ENCODE measurements at places on chromosomes 7 and 10. TPM values are rescaled to one million over a fixed set of nuclear protein-coding genes. Genes with fewer than 3 reads are reported as not detected.

DNA sequence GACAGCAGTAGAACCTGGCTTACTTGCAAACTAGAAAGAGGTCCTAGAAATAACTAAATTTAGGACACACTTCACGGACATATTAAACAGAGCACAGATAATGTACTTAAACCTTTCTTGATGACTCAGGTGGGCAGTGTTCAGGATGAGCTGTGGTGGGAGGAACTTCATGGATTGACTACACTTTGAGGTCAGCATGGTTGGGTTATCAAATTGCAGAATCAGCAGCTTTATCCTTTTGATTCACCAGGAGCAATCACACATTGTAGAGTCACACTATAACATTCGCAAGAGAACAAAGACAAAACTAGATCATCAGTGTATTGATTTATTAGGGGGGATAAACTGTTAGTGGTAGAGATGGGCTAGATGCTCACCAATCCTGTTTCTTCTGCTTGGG is 38.6 kb upstream of the AGK start:
- DNase-seq = no peak

- no peak for DNase-seq
Observed at GRCh38 chr10:111114758-111115500, 38.1 kb downstream of the ADRA2A start.

C1QL3 gene
- total RNA-seq = not detected

DNA sequence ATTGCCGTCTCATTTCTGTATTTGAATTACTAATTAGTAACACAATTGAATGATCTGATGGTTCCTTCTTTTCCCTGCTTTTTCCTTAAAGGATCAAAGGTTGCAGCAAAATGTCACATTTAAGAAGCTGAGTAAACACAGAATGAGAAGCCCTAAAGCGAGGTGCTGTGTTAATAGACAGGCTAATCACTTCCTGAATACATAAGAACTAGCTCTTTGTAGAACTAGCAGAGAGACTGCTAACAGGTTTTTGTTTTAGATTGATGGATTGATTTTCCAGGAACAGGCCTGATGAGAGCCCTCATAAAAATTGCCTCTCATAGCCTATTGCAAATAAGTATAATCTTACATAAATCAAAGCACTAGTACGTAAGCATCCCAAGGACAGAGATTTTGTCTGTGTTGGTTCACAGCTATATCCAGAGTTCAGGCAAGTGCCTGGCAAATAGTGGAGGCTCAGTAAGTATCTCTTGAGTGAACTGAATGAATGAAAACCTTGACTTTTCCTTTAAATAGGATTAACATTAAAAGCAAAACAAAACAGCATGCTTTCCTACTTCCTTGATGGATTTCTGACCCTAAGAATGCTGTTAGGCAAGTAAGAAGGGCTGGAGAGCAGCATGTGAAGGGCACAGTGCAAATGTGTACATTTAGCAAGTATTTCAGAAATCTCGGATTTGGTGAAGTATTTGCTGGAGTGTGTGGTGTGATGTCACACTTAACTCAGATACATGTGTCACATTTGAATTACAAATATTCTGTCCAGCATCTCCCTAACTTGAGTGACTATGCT is 3.3 kb downstream of the TMEM229A start:
- no peak for DNase-seq

GRCh38 chr7:48085433-48085791 is 3.7 kb upstream of the UPP1 start:
- no peak for DNase-seq
